Endothelial cell (in vitro differentiated cells): ENCODE measurements at places on chromosomes 4 and X.

DNA sequence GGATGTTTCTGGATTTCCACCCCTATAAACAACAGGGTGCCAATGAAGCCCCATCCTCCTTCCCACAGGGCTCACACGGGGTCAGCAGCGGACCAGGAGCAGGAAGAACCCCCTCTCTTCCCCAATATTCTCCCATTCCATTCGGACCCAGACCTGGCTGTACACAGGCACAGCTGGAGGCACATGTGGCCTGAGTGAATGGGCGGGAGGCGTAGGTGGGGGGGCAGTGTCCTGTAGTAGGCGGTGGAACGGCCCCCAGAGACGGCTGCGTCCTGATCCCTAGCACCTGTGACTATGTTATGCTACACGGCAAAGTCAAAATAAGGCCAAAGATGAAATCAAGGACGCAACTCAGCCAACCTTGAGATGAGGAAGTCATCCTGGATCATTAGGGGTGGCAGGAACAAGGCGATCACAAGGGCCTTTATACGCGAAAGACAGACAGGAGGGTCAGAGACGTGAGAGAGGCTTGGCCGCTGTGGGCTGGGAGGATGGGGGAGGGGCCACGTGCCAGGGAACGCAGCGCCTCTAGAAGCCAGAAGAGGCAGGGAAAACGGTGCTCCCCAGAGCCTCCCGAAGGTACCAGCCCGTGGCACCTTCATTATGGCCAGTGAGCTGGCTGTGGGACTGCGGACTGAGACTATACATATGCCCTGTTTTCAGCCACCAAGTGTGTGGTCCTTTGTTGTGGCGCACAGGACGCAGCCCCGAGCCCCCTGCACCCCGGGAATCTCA lies 75.6 kb downstream of the WFS1 start:
- no peak for DNase-seq

DNA sequence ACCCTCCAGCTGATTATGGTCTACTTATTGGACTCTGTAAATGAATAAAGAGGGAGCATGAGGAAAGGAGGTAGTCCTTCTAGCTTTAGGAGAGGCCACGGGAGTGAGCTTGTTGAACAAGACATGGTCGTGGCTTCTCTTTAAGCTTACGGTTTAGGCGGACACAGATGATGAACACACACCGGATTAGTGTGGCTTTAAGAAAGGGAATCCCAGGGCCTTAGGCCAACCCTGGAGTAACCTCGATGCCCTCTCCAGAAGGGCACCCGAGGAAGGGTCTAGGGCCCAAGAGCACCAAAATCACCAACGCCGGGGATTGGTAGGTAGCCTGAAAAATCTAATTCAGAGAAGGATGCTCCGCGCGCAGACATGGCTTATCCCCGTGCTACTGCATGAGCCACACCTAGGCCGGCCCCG lies 39.4 kb downstream of the ERVMER34-1 start:
- no peak for DNase-seq

- DNase-seq, result no peak
Observed at GRCh38 chrX:135024526-135024925, 2.2 kb upstream of the RTL8B start.

- DNase-seq, result no peak
Observed at GRCh38 chr4:183053681-183054080, 45.4 kb upstream of the WWC2 start.

DNA sequence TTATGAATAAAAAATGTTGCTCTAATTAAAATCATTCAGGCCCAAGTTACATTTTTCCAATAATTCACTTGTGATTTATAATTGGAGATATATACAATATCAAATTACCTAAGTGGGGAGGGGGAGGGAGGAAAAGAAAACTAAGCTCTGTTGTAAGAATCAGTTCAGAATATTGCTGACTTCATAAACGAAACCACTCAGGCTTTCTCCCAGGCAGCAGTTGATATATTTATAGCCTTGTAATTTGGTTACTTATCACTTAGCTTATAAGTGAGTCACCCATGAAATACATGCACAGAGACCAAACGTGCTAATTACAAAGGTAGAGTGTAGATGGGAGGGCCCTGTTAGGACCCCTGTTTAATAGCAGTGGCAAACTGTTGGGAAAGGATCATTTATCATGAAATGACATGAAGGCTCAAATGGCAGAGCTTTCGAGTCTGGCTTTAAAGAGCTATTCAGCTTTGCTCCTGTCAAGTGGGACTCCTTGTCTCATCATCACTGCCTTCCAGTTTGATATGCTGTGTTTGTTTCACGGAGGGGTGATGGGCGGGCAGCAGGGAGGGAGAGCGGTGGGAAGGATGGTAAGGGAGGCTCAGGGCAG lies 105.6 kb upstream of the PGRMC2 start:
- no peak for DNase-seq

GRCh38 chrX:70826715-70827114 lies 81.8 kb downstream of the TEX11 start:
- no peak for DNase-seq

- no peak for DNase-seq
Observed at GRCh38 chr4:174553828-174554227, 31.5 kb upstream of the HPGD start.

DNA sequence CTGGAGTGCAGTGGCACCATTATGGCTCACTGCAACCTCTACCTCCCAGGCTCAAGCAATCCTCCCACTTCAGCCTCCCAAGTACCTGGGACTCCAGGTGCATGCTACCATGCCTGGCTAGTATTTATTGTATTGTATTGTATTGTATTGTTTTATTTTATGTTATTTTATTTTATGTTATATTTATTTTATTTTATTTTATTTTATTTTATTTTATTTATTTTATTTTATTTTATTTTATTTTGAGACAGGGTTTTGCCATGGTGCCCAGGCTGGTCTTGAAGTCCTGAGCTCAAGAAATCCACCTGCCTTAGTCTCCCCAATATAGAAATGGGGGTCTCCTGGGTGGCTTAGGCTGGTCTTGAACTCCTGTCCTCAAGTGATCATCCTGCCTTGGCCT lies 42.6 kb downstream of the ELF2 start:
- DNase-seq, result no peak

- DNase-seq, result no peak
Observed at GRCh38 chr4:84917086-84917821, 49.2 kb downstream of the WDFY3 start.

DNA sequence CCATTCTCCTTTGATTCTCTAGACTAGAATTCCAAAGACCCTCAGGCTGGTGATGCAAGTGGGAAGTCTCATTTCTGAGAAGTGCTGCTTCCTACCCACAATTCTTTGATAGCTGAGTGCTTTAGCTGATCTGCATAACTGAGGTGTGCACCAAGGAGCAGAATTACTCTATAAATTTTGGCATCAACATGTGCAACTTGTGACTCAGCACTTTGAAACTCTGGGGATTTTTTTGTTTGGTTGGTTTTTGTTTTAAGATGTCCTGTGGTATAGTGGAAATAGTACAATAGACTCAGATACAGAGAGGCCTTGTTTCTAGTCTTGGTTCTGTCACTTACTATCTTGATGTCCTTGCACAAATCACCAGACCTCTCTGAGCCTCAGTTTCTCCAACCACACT lies 148.4 kb downstream of the AR start:
- DNase-seq, result no peak

DNA sequence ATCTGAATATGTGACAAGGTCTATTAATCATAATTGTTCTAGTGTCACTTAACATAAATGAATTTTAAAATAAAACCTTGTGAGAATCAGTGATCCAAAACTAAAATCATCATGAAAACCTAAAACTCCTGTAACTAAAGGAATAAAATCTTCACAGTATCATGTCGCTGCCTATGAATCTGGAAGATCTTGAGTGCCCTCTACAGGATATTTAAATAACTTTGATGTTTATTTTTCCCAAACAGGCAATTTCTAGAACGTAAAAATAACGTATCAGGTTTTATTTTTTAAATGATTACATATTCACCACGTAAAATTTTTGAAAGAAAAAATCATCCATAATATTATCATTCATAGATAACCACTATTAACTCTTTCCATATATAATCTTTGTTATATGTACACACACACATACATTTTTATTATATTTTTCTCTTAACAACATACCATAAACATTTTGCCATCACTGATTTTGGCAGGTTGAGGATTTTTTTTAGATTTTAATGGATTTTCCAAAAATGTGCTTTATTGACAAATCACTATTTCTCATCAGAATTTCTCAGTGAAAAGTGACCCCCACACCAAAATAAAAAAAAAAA lies 79.6 kb downstream of the COMMD8 start:
- DNase-seq, result no peak
